ENCODE measurements at places on chromosomes 3 and 15.

DNA sequence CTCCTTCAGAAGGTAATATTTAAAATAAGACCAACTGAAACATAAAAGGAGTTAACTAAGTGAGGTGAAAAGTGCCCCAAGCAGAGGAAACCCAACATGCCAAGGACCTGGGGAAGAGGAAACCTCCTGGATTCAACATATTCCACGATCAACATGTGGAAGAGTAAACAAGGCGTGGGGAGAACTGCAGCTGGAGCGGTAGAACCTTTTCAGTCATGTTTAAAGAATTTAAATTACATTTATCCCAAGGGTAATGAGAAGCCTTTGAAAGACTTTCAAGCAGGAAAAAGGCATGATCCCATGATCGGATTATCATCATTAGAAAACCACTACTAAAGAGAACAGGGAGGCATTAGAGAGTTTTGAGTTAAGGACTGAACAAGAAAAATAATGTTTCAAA lies 330.7 kb downstream of the FHIT start:
- no peak for DNase-seq

DNA sequence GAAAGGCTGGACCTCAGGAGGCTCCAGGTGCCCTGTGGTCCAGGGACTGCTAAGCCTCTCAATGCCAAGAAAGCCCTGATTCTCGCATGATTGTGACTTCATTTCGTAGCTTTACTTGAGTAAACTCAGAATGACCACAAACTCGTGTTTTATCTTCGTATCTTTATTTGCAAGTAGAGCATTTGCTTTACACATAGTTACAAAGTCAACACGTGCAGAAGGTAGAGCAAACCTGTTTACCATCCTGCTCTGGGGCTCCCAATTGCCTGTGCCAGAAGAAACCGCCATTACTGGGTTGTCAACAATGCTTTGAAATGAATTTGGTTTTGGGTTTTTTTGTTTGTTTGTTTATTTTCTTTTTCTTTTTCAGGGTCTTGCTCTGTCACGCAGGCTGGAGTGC lies 5.8 kb upstream of the MESP1 start:
- DNase-seq: no peak

DNA sequence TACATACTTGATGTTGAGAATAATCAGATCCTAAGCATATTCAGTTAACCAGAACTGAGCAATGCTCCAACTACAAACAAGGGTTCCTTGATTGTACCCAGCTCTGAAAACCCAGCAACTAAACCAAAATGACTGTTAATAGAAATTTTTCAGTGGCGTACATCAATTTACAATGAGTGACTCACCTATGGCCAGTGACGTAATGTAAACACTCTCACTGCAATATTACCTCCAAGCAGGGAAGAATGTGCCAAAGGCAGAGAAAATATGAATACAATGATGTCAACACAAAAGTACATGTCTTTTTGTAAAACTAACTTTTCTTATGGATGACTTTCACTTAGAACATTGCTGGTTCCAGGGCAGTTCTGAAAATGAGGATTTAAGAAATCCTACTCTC lies 611.3 kb downstream of the EDEM1 start:
- no peak for DNase-seq

GRCh38 chr15:101091080-101092017 lies 160.5 kb downstream of the CHSY1 start:
- no peak for DNase-seq

- DNase-seq: no peak
Measured at GRCh38 chr15:80554560-80554959, 140.6 kb upstream of the ABHD17C start.

GRCh38 chr3:72398781-72399180 lies 449.5 kb downstream of the SHQ1 start:
- no peak for DNase-seq

GRCh38 chr15:33831646-33832045 lies 136.7 kb upstream of the CHRM5 start:
- DNase-seq: no peak

DNA sequence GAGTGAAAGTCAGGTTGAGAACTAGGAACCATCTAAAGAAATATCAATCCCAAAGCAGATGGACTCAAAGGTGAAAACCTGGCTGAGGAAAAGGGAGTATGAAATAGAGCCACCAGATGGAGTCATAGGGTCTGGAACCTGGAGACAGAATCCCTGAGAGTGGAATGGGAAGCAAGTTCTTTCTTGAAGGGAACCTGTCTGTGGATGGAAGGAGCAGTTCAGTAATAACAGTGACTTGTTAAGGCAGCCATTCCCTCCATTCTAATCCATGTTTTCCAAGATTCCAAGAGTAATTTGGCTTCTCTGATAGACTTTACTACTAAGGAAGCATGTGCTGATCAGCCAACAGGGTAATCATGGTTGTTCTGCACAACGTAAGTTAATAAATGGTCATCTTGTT lies 22.5 kb upstream of the AQP9 start:
- no peak for DNase-seq

- DNase-seq: no peak
Measured at GRCh38 chr15:77075528-77075927, 4.6 kb upstream of the TSPAN3 start.

DNA sequence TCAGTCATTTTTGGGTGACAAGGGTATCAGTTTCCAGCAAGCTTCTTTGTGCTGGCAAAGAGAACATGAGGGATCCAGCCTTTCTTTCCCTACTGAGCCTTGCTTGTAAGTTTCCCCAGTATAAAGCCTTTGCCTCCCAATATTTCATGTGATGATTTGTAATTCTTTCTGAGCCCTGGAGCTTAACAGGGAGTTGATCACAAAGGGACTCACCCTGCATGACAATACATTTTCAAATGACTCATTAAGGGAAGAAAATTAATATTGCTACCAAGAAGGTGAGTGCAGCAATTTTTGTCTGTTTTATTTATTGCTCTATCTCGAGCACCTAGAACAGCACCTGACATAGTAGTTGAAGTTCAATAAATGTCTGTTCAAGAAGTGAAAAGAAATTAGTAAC lies 27.7 kb downstream of the OXSM start:
- DNase-seq: no peak

GRCh38 chr3:49495023-49495422 lies 25.0 kb downstream of the DAG1 start:
- no peak for DNase-seq

GRCh38 chr3:170180079-170180907 lies 1.2 kb downstream of the PHC3 start:
- DNase-seq: peak; percentile 26

DNA sequence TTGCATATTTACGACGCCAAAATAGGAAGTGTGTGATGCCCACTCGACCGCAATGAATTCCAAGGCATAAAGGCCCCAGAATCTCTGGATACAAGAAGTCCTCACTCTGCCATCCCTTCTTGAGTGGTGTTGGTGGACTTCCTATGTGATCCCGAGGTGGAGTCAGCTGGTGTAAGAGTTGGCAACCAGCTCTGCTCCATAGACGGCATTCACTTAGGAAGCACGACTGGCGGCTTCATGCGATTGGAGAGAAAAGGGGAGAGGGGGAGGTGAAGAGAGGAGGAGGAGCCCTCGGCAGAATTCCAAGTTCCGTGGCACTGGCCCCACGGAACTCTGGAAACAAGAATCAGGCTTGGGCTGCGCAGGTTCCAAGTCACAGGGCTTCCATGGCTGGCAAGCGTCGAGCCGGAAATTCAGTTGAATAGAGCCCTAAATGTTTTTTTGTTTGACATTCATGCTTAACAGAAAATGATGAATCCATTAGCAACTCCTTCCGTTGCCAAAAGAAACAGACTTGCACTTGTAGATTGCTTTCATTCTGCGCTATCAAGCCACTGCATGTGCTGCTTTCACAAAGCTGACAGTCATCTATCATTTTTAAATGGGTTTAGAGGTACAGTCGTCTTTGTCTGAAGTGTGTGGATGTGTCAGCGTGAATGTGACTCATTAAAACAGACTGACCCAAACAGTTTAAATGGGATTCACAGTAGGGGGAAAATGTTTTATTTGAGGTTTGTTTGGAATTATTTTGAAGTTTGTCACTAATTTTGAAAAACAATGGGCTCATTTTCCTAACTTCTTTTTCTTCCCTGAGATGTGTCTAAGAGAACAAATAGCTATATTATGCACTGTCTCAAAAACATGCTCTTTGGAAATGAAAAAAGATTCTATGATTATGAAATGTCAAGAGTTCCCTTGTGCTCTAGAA lies 428.3 kb upstream of the ATP11B start:
- DNase-seq: no peak

GRCh38 chr15:72199721-72200212 lies 2.2 kb upstream of the GRAMD2A start:
- DNase-seq: peak; percentile 91

DNA sequence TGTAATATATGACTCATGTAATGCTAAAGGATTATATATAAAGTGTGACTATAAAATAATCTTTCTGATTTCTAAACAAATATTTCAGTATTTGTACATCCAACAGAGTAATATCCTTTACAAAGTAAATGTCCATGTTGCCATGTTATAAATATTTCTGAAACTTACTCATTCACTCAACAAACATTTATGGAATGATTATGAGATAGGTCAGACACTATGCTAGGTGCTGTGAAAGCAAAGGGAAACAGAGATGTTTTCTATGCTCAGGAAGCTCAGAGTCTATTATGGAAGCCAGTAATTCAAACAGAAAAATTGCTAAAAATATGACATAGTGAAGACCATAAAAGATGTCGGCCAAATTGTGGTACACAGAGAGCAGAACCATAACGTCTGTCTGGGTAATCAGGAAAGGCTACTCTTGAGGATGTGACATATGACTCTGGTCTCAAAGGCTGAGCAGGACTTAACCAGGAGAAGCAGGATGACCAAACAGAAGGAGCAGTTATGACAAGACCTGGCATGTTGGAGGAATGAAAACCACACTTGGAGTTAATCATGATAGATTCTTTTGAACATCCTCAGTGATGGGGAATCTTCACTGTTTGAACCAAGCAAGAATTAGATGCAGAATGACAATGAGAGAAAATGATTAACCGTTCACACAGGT lies 39.0 kb upstream of the MYO5C start:
- DNase-seq: no peak

DNA sequence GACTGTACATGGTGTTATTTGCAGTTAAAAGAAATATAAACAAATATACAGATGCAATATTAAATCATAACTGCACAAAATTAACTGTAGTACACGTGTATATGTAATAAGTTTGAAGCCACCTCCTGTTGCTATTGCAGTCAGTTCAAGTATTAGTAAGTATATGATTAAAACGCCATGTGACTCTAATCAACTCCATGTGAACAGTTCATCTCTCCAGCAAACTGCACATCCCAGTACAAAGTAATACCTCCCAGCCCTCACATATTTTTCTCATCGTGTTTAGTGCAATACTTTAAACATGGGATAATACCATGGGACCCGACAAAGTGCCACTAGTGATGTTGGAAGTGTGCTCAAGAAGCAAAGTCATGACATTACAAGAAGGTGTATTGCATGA lies 34.6 kb downstream of the PDCD10 start:
- DNase-seq: no peak

DNA sequence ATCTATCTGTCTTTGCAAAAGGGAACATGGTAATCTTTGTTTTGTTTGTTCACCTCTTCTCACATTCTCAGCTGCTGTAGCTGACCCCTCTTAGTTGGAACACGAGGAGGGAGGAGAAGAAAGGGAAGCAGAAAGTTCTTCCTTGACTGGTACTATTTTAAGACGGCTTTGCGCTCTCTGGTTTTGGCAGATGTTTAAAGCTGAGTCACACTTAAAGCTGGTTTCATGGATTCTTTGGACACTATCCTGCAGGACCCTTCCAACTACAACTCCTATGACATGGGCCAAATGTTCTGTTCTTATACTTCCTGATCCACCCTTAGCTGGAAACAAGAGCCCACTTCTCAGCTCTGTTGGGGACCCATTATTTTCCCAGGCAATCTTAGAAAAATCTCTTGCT lies 40.6 kb upstream of the FXR1 start:
- no peak for DNase-seq

GRCh38 chr3:66195347-66195783 lies 25.4 kb upstream of the SLC25A26 start:
- DNase-seq: no peak

DNA sequence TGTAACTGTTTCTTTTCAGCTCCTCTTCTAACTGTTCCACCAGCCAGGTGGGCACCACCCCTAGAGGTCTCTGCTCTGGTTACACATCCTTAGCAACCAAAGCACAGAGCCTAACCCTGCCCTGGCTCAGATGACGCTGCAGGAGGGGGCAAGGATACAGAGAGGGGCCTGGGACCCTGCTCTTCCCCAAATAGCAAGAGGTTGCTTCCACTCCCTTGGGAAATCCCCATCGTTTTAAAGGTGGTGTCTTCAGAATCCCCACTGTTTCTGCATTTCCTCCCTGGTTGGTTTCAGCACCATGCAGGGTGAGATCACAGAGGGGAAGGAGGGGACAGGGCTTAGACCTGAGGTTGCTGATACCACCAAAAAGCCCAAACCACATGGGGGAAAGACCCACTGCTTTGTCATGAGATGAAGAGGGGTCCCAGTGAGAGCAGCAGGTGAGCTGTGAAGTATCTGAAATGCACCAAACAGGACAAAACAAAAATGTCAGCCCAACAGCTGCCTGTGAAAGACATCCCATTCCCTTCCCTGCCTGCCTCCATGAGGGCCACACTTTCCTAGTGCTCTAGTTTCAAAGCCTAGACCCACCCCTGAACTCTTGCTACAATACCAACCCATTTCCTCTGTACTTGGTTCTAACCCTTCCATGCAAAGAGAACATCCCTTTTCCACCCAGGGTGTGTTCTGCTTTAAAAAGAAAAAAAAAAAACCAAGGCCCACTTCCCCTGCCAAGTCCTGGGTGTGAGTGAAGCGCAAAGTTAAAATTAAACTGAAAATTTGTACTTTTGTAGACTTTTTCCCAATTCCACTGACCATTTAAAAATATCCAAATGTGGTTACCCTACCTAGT lies 29.0 kb downstream of the ANP32A start:
- DNase-seq: peak; percentile 65

- DNase-seq: no peak
Measured at GRCh38 chr3:65902304-65902793, 136.4 kb downstream of the MAGI1 start.

DNA sequence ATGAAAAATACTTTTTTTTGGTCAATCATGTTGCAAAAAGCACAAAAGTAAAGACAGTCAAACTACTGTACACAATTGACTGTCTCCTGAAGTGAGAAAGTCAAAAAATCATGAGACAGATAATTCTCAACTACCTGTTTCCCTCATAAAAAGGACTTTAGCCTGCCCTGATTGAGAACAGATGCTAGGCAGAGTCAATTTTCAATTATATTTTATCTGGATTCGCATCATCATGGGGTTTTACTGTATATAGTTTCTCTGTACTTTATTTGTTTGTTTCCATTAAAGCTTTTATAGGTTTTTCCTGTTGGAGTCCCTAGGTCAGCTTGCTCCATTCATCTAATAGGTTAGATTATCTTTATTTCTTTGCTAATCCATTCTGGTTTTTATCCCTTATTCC lies 53.8 kb downstream of the ECT2 start:
- no peak for DNase-seq

GRCh38 chr3:144351011-144351410 lies 379.4 kb downstream of the DIPK2A start:
- no peak for DNase-seq

- no peak for DNase-seq
Measured at GRCh38 chr3:115977866-115978265, 354.6 kb downstream of the GAP43 start.

Measured in KBM-7 (cell line).